Stimulated activated CD4-positive, alpha-beta T cell treated with anti-CD3 and anti-CD28 coated beads, Interleukin-4, amount 100 ng/mL, for 24 hours (primary cell): ENCODE measurements at places on chromosomes 2 and 18.

GRCh38 chr2:192155511-192156118, 39.1 kb downstream of the TMEFF2 start:
- no peak for DNase-seq

GRCh38 chr2:54461261-54461660, 5.1 kb downstream of the SPTBN1 start:
- no peak for DNase-seq

DNA sequence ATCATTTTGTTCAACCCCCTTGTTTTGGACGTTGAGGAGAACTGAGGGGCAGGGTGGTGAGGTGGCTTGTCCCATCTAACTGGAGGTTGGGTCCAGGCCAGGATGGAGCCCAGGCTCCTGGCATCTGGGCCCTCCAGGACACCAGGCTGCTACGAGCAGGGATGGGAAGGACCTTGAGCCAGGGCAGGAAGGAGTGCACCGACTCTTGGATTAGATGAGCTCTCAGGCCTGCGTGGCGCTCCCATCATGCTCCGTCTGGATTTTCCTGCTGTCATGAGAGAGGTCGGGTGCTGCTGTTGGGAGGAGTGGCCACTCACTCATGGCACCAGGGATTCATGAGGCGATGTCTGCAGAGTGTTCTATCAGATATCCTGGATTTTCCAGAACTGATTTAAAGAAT, 18.3 kb upstream of the ALLC start:
- no peak for DNase-seq

DNA sequence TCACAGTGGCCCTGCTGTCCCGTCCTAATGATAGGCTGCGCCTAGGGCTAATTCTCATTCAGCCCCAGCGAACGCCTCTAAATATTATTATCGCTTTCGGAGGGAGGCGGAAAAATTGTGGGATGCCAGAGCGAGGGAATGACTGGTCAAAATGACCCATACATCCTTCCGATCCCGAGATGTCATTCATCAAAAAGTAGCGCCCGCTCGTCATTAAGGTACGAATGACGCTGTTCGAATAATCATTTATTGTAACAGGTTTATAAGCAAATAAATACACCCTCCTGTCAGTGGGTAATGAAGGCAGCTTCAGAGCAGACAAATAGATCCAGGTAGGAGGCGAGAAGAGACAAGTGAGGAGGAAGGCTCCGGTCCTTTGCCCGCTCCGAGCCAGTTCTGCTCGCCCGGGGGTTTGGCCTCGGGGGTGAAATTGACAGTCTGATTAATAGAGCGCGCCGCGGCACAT, at the start of gene EVX2:
Gene EVX2, minus strand, starts transcription at position 167 of the 466 bp plus-strand sequence. CDS start 186 bp downstream, outside the sequence.
- DNase-seq = no peak

GRCh38 chr18:23137097-23137635, 1.9 kb downstream of the CABLES1 start:
- no peak for DNase-seq

- DNase-seq = no peak
Observed at GRCh38 chr18:64180171-64180570, 31.3 kb upstream of the LINC00305 start.

DNA sequence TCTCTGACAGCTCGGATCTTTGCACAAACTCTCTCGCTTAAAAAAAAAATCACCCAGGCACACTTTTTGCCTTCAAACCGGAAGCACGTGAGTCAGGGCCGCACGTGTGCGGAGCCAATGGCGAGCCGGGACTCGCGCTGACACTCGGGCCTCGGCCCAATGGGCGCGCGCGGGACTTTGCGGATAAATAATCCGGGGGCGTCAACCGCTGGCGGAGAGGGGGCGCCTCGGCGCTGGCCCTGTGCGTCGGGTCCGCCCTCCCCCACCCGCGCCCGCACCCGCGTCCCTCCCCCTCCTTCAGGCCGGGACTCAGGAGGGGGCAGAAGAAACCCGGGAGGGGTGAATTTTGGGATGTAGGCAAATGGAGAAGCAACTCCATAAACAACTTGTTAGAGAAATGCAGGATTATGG, 319 bp upstream of the EN1 start:
- DNase-seq = no peak

GRCh38 chr2:160411167-160411566, 82.4 kb downstream of the RBMS1 start:
- peak; percentile 51 for DNase-seq

DNA sequence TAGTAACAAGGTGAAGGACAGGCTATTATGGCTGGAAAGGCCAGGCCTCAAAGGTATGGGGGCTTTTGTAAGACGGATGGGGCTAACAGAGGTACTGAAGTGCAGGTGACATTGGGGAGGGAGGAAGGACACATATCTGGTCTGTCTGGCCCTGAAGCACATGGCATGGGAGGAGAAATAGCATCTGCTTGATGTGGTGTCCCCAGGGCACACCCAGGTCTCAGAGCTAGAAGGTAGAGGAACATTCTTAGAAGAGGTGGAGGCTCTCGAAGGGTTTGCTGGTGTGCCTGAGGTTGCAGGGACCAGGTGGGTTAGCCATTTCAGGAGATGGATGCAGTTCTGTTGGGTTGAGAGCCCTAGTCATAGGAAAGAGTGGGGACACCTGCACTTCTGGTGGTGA, 9.5 kb downstream of the RALB start:
- no peak for DNase-seq

- DNase-seq = no peak
Observed at GRCh38 chr2:69600425-69600824, 43.1 kb downstream of the AAK1 start.

- no peak for DNase-seq
Observed at GRCh38 chr2:120445449-120446143, 99.7 kb downstream of the INHBB start.

DNA sequence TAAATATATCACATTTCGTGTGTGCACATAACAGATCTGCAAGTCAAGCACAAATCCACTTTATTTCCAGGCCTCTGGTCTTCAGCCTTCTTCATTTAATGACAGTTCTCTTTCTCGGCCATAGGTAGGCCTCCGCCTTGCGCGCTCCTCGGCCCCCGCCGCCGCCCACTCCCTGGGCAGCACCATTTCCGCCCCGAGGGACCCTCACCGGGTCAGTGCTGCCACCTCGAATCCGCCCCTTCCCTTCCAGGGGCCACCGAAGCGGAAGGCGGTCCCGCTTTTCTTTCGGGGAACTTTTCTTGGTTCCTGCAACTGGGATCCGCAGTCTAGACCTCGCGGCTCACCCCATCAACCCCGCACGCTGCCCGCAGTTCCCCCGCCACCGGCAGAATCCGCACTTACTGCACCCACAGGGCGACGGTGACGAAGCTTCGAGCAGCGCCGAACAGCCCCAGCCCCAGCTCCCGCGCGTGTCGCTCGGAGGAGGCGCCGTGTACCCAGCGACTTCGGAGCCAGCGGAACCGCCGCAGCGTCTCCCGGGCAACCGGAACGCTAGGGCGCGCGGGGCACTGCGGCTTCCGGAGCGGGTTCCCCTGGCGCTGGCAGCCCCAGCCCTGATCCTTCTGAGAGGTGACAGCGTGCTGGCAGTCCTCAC, at the start of gene CDKL4:
Gene CDKL4, minus strand, starts transcription at position 502 of the 655 bp plus-strand sequence.
- peak; percentile 11 for DNase-seq

GRCh38 chr2:207901401-207901800, 123.9 kb downstream of the PLEKHM3 start:
- no peak for DNase-seq

DNA sequence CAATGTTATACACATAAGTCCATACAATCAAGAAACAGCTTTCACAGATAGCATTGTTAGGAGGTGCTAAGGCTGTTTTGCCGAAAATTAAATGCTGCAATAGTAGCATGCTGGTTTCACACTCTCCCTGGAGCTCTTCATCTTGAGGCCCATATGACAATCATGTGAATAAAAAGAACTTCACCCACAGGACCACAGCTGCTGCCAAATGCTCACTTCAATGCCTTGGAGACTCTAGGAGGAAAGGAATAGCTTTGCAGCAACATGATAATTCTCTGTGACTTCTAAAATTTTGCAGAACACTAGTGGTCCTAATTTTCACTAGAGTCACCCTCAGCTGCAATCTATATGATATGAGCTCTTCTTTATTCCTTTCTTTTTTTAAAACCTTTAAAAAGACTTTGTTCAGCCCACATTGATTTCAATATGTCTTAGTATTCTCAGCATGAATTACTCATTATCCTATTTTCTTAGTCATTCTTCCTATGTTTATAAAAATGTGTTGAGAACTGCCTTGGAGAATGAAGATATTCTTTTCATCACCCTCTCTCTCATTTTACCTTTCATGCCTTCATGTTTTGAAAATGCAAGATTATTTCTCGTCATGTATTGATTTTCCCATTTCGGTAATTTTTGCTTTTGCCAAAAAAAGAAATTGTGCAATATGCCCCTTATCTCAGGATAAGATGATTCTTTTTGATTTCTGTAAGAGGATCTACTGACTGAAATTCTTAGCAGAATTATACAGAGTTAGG, 108.2 kb downstream of the PDE1A start:
- no peak for DNase-seq

DNA sequence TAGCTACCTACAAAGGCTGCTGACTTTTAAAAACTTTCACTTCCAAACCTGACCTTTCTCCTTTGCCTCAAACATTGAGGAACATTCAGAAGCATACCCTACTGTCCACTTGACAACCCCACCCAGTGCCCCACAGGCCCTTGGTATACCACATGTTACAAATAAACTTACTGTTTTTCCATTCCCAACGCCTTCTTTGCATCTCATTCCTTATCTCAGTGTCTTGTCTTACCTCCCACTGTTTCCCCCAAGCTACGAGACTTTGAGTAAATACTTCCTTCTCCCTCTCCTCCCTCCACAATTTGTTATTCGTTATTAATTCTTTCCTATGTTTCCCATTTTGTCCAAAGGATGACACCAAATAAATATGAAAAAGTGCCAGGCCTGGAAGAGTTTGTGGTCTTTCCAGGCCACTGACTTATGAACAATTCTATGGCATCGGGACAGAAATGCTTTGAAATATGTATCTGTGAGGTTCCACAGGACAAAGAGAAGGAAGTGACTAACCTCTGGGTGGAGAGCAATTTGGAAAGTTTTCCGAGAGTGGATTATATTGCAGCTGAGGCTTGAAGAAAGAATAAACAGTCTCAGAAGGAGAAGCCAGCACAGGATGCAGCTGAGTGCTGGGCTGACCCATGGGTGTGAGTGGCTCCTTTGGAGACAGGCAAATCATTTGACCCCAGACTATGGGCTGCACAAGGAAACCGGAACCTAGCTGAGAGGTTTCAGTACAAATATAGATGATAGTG, 409.0 kb downstream of the LPIN1 start:
- DNase-seq = no peak

DNA sequence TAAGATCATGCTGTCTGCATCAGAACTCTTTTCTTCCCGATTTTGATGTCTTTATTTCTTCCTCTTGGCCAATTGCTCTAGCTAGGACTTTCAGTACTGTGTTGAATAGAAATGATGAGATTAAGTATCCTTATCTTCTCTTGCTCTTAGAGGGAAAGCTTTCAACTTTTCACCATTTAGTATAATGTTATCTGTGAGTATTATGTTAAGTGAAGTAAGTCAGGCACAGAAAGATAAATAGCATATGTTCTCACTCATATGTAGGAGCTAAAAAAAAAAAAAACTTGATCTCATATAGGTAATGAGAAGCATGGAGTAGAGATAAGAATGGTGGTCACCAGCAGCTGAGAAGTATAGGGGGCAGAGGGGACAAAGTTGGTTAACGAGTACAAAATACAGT, 1089.5 kb downstream of the TDRD15 start:
- DNase-seq = no peak

GRCh38 chr2:189056200-189057106, 82.3 kb downstream of the COL3A1 start:
- no peak for DNase-seq

- DNase-seq = no peak
Observed at GRCh38 chr2:239190361-239190760, 210.5 kb downstream of the HDAC4 start.

- DNase-seq = no peak
Observed at GRCh38 chr2:147855316-147855715, 10.5 kb downstream of the ACVR2A start.

DNA sequence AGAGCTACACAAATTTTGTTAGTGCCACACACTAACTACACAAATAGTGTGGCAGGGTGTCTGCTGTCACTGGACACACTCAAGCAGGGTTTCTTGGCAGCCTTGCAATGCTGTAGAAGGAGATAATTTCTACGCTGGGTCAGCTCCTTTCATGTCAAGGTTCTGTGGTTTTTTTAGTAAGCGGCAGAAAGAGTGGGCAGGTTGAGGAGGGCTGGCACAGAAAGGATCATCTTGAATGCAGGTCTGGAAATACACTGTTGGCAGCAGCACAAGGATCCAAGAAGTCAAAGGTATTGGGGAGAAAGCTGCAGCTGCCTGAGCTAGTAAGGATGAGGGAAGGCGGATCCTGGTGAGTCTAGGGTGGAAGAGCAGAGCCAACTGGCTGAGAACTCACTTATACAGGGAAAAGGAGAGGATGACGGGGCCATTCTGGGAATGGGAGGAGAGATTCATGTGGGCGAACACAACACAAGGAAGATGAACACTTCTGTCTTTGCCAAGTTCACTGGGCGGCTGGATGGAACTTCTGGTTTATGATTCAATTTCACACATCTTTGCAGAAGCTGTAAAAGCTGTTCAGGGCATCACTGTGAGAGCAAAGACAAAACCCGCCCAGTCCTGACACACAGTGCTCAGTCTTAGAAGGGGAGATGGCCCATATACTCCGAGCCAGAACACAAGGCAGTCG, 16.9 kb upstream of the CYRIA start:
- no peak for DNase-seq

GRCh38 chr18:57845605-57846074, 42.5 kb upstream of the ATP8B1 start:
- DNase-seq = no peak

DNA sequence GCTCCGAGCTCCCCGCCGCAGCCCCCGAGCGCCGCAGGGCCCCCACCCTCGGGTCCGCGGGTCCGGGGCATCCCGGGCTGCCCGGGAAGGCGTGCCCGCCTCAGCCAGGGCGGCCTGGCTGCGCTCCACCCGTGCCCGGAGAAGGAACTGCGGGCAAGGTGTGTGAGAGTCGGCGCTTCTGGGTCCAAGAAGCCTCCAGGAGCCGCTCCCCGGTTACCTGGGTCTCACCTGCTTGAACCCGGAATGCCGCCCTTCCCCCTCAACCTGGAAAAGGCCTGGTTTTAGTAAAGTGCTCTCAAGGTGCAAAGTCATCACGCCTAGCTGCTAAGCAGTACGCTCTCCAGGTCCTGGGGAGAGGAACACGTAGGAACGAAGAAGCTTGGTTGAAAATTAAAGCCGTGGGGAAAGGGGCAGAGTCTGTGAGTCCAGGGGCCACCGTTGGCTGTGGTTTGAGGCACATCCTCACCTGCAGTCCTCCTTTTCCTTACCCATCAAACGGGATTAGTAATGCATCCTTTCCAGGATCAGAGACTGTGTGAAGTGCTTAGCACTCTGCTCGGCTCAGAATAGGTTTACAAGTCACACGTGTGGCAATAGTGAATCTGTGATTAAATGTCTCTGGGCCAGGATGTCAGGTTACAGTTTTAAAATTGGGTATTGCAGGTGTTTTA, 1.2 kb downstream of the ASAP2 start:
- DNase-seq = no peak

GRCh38 chr2:162221064-162221463, 22.2 kb downstream of the FAP start:
- peak; percentile 65 for DNase-seq

GRCh38 chr2:224381521-224382279, 20.2 kb downstream of the FAM124B start:
- no peak for DNase-seq
